MM.1S (cell line): ENCODE measurements at places on chromosomes 1 and 21.

GRCh38 chr1:32358435-32358834 lies 3.9 kb downstream of the FAM229A start:
- no peak for DNase-seq

GRCh38 chr1:237478842-237479241 lies 411.9 kb downstream of the ZP4 start:
- DNase-seq, result no peak

DNA sequence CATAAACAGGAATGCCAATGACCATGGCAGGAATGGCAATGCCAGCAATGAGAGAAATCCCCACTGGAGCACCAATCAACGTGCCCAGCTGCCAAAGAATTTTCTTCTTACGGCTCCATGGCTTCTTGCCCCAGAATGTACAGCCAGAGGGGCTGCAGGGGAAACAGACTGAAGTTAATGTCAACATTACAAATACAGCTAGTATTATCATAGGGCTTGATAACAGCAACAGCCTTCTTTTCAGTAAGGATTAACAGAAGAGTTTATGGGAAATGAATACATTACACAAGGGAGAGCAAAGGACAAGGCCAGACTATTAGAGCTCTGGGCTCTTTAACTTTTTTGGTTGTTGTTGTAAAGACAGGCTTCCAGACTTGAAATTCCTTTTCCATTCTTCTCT lies 18.2 kb downstream of the RNF19B start:
- DNase-seq, result no peak

DNA sequence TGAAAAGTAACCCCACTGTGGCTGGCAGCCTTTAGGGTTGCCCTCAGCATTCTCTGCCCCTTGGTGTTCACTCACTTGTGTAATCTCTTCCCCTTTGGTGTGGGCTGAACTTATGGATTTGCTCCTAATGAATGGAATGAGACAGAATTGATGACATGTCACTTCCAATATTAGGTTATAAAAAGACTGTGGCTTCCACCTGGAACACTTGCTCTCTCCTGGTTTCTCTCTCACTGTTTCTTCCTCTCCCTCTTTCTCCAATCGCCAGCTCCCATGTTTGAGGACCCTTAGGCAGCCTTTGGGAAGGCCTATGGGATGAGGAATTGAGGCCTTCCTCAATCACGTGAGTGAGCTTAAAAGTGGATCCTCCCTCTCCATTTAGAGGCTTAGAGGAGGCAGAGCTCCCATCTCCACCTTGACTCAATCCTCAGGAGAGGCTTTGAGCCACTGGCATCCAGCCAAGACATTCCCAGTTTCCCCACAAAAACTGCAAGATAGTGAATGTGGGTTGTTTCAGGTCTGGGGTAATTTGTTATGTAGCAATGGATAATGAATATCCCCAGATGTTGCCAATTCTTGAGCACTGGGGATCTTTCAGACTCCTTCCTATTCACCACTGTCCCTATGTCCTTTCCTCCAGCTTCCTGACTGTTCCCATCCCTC lies 95.5 kb upstream of the CD34 start:
- no peak for DNase-seq

DNA sequence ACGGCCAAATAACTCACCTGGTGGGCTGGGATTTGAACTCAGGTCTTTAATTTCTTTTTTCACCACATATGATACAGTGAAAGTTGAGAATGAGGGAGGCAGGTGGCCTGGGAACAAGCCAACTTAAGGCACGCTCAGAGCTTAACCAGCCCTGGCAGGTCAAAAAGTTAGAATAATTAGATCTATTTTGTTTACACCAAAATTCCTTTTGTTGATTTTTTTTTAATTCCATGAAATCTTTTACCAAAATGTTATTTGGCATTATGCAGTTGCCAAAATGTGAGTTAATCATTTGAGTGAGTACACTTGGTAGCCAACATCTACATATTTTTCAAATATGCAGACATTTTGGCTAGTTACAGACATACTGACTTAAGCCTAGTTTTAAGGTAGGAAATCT lies 36.8 kb downstream of the LHX8 start:
- DNase-seq, result no peak

DNA sequence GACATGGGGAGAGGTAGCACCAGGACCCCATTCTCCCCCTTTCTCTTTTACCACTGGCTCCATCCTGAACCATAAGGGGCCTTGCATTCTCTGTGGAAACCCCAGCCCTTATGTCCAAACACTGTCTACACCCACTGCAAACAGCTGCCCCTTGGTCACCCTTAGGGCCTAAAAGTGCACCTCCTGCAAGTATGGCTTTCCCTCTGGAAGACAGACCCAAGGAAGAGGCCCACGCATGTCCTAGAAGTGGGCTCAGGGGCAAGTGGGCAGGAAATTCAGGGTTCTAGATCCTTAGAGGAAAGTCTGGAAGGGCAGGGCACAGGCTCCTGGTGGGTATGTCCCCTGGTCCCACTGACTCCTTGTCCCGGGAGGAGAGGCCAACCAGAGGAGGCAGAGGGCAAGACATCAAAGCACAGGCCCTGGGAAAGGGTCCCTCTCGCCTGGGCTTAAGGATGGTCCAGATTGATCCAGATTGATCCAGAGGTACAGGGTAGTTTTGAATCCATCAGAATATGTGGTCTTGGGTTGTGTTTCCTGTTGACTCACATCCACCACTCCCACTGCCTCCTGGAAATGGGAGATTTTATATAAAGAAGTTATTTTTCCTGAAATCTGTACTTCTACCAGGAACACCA lies 150.9 kb downstream of the GRIK3 start:
- DNase-seq, result no peak

DNA sequence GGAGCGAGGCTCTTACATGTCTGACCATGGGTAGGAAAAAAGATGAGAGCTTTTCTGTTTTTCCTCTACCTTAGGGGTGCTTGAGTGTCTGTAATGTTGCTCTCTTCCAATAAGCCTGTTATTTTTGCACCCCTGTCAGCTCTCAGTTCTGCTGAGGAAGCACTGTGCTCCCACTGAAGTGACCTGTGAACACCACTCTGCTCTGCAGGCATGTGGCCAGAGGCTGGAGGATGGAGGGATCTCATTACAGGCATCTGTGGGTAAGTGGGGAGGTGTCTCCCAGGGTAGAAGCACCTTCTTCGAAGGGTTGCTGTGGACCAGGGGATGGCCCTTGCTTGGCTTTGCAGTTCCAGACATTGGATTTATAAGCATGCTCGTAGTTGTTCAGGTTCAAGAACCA lies 56.8 kb upstream of the RBM15 start:
- DNase-seq, result no peak

GRCh38 chr1:209791920-209792319 lies 7.6 kb upstream of the C1orf74 start:
- no peak for DNase-seq

- no peak for DNase-seq
Observed at GRCh38 chr1:76281306-76281705, 206.8 kb downstream of the ST6GALNAC3 start.

- no peak for DNase-seq
Observed at GRCh38 chr1:190205713-190206112, 272.0 kb downstream of the BRINP3 start.

- DNase-seq, result no peak
Observed at GRCh38 chr21:15549671-15550070, 180.1 kb upstream of the USP25 start.

DNA sequence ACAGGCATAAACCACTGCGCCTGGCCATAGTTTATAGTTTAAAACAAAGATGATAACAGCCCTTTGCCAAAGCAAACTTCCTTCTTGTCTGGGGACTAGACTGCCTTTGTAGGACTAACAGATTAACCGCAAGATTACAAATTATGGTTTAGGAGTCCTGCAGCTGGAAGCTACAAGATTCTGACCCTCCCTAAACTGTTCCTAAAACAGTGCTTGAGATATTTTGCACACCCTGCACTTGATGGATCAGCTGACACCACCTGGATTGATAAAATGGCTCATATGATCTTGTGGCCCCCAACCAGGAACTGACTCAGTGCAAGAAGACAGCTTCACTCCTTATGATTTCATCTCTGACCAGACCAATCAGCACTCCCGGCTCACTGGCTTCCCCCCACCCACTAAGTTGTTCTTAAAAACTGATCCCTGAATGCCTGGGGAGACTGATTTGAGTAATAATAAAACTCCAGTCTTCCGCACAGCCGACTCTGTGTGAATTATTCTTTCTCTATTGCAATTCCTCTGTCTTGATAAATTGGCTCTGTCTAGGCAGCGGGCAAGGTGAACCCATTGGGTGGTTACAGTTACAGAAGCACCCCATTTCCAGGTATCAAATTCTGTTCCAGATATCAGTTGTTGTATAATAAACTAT lies 13.8 kb upstream of the RNF11 start:
- DNase-seq, result no peak
